ENCODE measurements at places on chromosomes 11 and 22.

DNA sequence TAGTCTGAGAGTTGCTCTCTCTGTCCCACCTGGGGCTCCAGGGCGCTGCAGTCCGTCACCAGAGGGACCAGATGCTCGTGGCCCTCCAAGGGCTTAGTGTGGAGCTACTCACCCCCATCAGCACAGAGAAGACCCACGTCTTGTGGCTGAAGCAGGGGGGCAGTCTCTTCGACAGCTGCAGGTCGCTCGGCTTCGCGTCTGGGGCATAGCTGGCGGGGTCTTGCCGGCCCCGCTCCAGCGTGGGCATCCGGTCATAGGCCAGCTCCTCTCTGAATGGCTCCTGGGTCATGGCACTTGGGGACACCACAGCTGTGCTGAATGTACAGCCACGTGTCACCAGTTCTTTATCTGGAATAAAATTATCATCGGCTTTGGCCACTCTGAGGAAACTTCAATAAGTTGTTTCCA, 608 bp downstream of the MLC1 start:
- H3K36me3 ChIP-seq: peaks cover 5% of the 10 kb centered on the region
- H3K4me3 ChIP-seq: no peak overlapping the region
- H3K4me1 ChIP-seq: peaks cover 8% of the 10 kb centered on the region

- DNase-seq: no peak
- no peaks in the 10 kb centered on the region for H3K27me3 ChIP-seq
- H3K27ac ChIP-seq: no peak overlapping the region
- no peak overlapping the region for H3K4me3 ChIP-seq
Observed at GRCh38 chr11:68709062-68709461, 24.7 kb downstream of the GAL start.

DNA sequence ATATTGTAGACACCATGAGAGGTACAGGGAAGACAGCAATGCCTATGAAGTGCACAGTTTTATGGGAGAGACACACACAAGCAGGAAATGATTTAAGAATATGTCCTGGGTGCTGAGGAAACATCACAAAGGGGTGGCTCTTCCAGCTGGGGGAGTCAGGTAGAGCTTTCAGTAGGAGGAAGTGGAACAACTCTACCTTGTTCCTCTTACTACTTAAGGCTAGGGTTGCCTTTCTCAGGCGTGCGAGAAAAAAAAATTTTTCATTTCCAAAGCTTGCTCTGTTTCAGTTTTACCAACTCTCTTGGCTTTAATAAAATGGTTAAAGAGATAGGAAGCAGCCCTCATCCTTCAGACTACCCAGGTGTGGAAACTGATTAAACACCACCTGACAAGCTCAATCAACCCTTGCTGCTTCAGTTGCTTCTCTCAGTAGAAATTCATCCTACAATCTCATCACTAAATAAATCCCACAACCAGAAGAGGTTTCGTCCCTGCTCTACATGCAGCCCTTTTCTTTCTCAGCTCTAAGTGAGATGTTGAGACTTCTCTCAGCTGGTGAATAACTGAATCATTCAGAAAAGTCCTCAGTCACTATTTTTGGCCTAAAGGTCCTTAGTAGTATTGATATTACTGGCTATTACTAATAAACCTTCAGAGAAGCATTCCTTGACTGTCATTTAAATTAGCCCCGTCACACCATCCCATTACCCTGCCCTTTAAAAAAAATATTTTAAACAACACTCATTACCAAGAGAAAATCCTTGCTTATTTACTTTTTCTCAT, 5.9 kb downstream of the ABTB2 start:
- H3K4me3 ChIP-seq: no peak overlapping the region
- no peak for DNase-seq
- peaks cover 25% of the 10 kb centered on the region for H3K27me3 ChIP-seq
- peaks cover 4% of the 10 kb centered on the region for H3K36me3 ChIP-seq
- H3K4me1 ChIP-seq: peaks cover 27% of the 10 kb centered on the region
- H3K27ac ChIP-seq: no peak overlapping the region

DNA sequence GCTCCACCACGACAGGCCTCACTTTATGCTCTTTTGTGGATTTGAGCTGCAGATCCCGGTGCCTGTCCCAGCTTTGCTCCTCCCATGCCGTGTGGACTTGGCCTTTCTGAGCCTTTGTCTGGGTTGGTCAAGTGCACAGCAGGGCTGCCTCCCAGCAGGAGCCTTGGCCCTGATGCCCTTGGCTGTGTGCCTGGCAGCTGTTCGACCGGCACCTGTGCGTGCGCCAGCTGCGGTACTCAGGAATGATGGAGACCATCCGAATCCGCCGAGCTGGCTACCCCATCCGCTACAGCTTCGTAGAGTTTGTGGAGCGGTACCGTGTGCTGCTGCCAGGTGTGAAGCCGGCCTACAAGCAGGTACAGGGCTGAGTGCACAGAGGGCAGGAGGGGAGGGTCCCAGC, 46.5 kb downstream of the MYO7A start:
- H3K27me3 ChIP-seq: no peaks in the 10 kb centered on the region
- H3K27ac ChIP-seq: no peak overlapping the region
- H3K4me1 ChIP-seq: no peaks in the 10 kb centered on the region
- no peaks in the 10 kb centered on the region for H3K36me3 ChIP-seq
- no peak for DNase-seq

DNA sequence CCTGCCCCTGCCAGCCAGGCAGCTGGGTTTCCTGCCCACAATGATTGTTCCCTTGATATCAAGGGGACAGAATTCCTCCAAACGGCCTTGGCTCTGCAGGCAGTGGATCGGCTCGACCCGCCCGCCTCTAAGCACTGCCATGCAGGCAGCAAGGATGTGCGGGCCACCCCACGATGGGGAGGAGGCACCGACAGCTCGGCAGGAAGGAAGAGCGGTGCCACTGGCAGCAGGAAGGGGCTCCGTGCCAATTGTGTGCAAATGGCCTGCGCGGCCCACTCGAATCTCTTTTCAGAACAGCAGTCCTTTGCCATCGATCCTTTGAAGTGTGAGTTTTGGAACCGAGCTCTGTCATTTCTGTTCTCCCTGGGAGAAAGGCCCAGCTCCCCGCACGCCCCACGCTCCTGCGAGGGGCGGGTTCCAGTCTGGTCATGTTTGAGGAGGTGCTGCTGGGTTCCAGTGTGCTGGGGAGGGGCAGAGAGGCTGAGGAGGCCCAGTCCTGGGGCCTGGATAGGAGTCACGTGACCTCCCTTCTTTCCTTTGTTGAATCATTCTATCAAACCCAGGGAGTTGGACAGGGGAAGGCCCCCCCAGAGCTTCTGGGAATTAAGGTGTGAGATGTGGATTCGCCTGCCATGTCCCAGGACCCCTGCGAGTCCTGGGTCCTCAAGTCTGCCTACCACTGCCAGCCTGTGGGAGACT, 406.0 kb downstream of the CTTN start:
- no peak for DNase-seq
- H3K4me1 ChIP-seq: no peaks in the 10 kb centered on the region
- no peak overlapping the region for H3K4me3 ChIP-seq
- no peaks in the 10 kb centered on the region for H3K36me3 ChIP-seq
- no peaks in the 10 kb centered on the region for H3K27me3 ChIP-seq

DNA sequence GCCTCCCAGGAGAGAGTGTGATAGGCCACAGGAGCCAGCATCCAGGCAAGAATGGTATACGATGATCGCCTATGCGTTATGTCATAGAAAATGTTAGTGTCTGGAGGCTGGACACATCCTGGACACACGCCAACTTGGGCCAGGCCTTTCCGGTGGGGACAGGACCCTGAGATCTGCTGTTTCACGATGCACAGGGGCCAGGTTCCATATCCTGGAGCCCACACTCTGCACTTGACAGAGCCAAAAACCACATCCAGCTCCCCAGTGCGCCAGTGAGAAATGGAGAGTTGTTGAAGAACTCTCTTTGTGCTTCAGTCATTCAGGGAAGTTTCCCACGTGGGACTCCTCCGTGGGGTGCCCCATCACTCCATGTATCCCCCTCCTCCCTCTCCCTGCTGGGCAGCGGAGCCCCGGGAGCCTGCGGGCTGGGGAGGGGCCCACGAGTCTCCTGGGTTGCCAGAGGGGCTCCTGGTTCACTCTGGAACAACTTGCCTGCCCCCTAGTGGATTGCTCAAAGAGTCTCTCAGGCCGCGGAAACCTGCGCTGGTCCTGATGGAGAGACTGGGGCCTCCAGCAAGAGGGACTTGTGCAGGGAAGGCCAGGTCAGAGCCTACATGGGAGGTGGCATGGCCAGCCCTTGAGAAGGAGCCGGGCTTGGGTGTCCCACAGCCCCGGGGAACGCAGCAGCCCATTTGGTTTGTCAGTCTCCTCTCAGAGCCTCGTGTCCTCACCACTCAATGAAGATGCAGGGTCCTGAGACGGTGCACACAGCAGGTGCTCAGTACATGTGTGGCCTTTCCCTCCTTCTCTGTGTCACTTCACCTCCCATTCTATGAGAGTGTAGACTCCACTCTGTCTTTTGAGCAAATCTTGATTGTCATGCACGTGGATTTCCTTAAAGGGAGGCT, 10.2 kb upstream of the LRRC32 start:
- no peak overlapping the region for H3K4me3 ChIP-seq
- peak; percentile 63 for DNase-seq

GRCh38 chr11:107957109-107957588, 28.9 kb downstream of the RAB39A start:
- H3K4me3 ChIP-seq: no peak overlapping the region
- no peak overlapping the region for H3K27ac ChIP-seq
- no peaks in the 10 kb centered on the region for H3K4me1 ChIP-seq
- no peaks in the 10 kb centered on the region for H3K36me3 ChIP-seq
- DNase-seq: no peak
- peaks cover 6% of the 10 kb centered on the region for H3K27me3 ChIP-seq

GRCh38 chr22:37057226-37057625, 5.7 kb downstream of the KCTD17 start:
- no peak overlapping the region for H3K27ac ChIP-seq
- DNase-seq: no peak
- H3K36me3 ChIP-seq: peaks cover 3% of the 10 kb centered on the region
- H3K4me3 ChIP-seq: no peak overlapping the region
- H3K4me1 ChIP-seq: peaks cover 12% of the 10 kb centered on the region

GRCh38 chr22:49765951-49766350, 61.7 kb downstream of the BRD1 start:
- H3K4me1 ChIP-seq: peaks cover 15% of the 10 kb centered on the region
- DNase-seq: no peak
- no peaks in the 10 kb centered on the region for H3K27me3 ChIP-seq
- H3K27ac ChIP-seq: no peak overlapping the region
- H3K36me3 ChIP-seq: peaks cover 2% of the 10 kb centered on the region

- H3K36me3 ChIP-seq: no peaks in the 10 kb centered on the region
- DNase-seq: no peak
- no peak overlapping the region for H3K4me3 ChIP-seq
- H3K27me3 ChIP-seq: peaks cover 13% of the 10 kb centered on the region
- H3K4me1 ChIP-seq: peaks cover 9% of the 10 kb centered on the region
Observed at GRCh38 chr22:23542933-23543332, 37.2 kb downstream of the IGLL1 start.

DNA sequence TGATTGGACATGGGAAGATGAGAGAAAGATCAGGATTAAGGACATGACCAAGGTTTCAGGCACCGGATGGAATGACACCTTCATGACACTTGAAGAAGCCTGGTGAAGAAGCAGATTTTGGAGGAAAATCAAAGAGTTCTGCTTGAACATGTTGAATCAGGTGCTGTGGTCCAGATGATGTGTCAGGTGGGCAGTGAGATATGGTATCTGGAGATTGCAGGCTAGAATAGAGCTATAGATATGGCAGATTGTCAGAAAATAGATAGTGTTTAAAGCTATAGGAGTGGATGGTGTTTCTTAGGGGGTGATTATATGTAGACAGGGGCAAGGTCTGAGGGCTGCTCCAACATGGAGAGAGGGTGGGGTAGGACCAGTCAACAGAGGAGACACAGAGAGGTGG, 40.2 kb downstream of the PANX1 start:
- no peak overlapping the region for H3K4me3 ChIP-seq
- no peak overlapping the region for H3K27ac ChIP-seq
- no peaks in the 10 kb centered on the region for H3K4me1 ChIP-seq
- DNase-seq: no peak
- H3K36me3 ChIP-seq: no peaks in the 10 kb centered on the region

GRCh38 chr22:31857247-31857646, 87.1 kb upstream of the YWHAH start:
- no peak overlapping the region for H3K4me3 ChIP-seq
- peaks cover 4% of the 10 kb centered on the region for H3K4me1 ChIP-seq
- H3K36me3 ChIP-seq: peaks cover 7% of the 10 kb centered on the region
- H3K27ac ChIP-seq: no peak overlapping the region
- no peak for DNase-seq

DNA sequence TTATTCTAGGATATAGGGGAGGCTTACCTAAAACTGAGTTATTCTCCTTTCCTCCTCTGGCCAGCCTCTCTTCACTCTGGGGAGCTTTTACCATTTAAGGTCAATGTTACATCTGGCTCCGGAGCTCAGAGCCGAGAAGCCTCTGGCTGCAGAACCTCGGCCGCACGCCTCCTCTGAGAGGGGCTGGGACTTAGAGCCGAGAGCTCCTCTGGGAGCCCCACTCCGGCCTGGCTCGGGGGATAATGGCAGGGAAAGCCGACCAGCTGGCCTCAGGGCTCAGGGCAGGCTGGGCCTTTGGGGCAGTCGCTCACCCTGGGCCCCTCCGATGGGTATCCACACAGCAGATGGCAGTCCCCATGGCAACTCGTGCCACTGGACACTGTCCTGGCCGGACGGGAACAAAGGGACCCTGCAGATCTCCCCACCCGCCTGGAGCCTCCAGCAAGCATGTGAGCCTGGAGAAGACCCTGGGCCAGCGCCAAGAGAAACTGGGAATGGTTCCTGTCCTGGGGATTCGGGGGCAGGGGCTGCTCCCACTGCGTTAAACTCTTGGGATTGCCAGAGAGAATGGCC, at the start of gene IRAG1:
IRAG1 (minus strand) TSS at position 247 of the 573 bp plus-strand sequence; CDS start at position 94, 153 bp downstream.
- no peak within 1 kb of the TSS for H3K4me3 ChIP-seq
- no peak within 1 kb of the TSS for H3K27ac ChIP-seq

- H3K36me3 ChIP-seq: no peaks in the 10 kb centered on the region
- peaks cover 14% of the 10 kb centered on the region for H3K4me1 ChIP-seq
Observed at GRCh38 chr11:109972181-109972715, 120.9 kb upstream of the ZC3H12C start.

GRCh38 chr11:132054822-132055221, 684.4 kb downstream of the NTM start:
- no peaks in the 10 kb centered on the region for H3K36me3 ChIP-seq
- no peak overlapping the region for H3K27ac ChIP-seq
- no peaks in the 10 kb centered on the region for H3K4me1 ChIP-seq
- no peaks in the 10 kb centered on the region for H3K27me3 ChIP-seq
- no peak for DNase-seq

DNA sequence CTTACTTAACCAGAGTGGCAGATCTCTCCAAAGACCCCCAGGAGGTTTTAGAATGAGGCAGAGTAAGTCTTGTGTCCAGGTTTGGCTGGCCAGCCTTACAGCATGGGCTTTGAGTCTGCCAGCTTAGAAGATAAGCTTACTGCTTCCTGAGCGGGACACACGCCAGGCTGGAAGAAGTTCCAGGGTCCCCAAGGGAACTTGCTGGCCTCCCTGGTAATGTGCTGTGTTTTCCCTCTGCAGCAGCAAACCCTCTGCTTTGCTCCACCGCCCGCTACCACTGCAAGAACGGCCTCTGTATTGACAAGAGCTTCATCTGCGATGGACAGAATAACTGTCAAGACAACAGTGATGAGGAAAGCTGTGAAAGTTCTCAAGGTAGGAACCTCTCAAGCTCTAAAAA, 154.2 kb downstream of the LDLRAD3 start:
- no peak for DNase-seq
- no peaks in the 10 kb centered on the region for H3K4me1 ChIP-seq
